ENCODE measurements at places on chromosomes 3 and 15. TPM values are rescaled to one million over a fixed set of nuclear protein-coding genes. Genes with fewer than 3 reads are reported as not detected.

SPTBN5 gene
- total RNA-seq = 0.73 TPM

SLC22A14 gene
- total RNA-seq = 0.49 TPM

CLEC3B gene
- total RNA-seq = 9.9 TPM

IL16 gene
- 1.1 TPM for total RNA-seq

ATOSA gene
- 30.6 TPM for total RNA-seq

SENP8 gene
- total RNA-seq = 2.3 TPM

FANCD2OS gene
- total RNA-seq = not detected

PIK3CA gene
- 29.0 TPM for total RNA-seq

LYZL4 gene
- total RNA-seq = not detected

RBP2 gene
- total RNA-seq = not detected

PIERCE2 gene
- 1.6 TPM for total RNA-seq

HRG gene
- not detected for total RNA-seq

MEIS2 gene
- 80.2 TPM for total RNA-seq

P2RY14 gene
- 0.16 TPM for total RNA-seq

CHRM5 gene
- under 0.01 TPM for total RNA-seq

TEX9 gene
- total RNA-seq = 9.6 TPM

KLHL6 gene
- under 0.01 TPM for total RNA-seq

BFSP2 gene
- not detected for total RNA-seq

DNAH12 gene
- total RNA-seq = under 0.01 TPM

PLXNA1 gene
- 114 TPM for total RNA-seq

MYO5C gene
- total RNA-seq = 0.24 TPM

CLDN16 gene
- total RNA-seq = not detected

TLR9 gene
- total RNA-seq = not detected

ZPLD1 gene
- total RNA-seq = not detected

GP9 gene
- not detected for total RNA-seq

CCR8 gene
- not detected for total RNA-seq

GOLGA6L1 gene
- not detected for total RNA-seq

OCA2 gene
- 0.12 TPM for total RNA-seq

COLQ gene
- total RNA-seq = 0.61 TPM

CRABP1 gene
- total RNA-seq = 0.32 TPM

MESP2 gene
- total RNA-seq = 0.32 TPM

ZNF80 gene
- not detected for total RNA-seq

SHC4 gene
- 0.61 TPM for total RNA-seq

FBXO40 gene
- not detected for total RNA-seq

CCDC80 gene
- total RNA-seq = 854 TPM

GPR62 gene
- not detected for total RNA-seq

BUB1B gene
- 5.0 TPM for total RNA-seq

NTRK3 gene
- total RNA-seq = 0.73 TPM

NR2E3 gene
- total RNA-seq = not detected

WDR53 gene
- 3.4 TPM for total RNA-seq

SCAMP5 gene
- 1.5 TPM for total RNA-seq

NEK10 gene
- 10.9 TPM for total RNA-seq

TRAT1 gene
- not detected for total RNA-seq

COL6A6 gene
- 1.3 TPM for total RNA-seq

MAP1A gene
- total RNA-seq = 116 TPM

CIAO2A gene
- total RNA-seq = 33.1 TPM

SAXO2 gene
- total RNA-seq = 1.6 TPM

All from hair follicle dermal papilla cell (primary cell).